ENCODE measurements at places on chromosomes 16 and 17.

- DNase-seq: no peak
These were observed 1.7 kb upstream of the HSBP1 start for GRCh38 chr16:83806036-83806435.

GRCh38 chr16:15913046-15913698, 24.8 kb upstream of the CEP20 start:
- DNase-seq: no peak

GRCh38 chr17:12118617-12119016, 97.9 kb downstream of the MAP2K4 start:
- no peak for DNase-seq

DNA sequence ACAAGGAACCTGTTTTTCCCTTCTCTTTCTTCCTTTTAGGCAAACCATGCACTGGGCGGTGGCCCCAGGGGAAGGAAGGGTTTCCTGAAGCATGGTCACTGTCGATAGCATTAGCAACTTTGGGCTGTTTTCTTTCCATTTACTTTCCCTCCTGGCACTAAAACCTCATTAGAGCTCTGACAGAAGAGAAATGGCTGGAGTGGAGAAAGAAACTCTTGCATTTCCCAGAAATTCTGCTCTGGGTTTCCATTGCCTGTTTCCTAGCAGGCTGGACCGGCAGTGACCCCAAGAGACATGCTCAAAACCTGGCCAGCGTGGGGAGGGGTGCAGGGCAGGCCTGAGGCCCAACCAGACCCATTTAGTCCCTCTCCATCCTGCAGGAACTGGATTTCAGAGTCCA, 230.7 kb upstream of the CCL2 start:
- DNase-seq: no peak

DNA sequence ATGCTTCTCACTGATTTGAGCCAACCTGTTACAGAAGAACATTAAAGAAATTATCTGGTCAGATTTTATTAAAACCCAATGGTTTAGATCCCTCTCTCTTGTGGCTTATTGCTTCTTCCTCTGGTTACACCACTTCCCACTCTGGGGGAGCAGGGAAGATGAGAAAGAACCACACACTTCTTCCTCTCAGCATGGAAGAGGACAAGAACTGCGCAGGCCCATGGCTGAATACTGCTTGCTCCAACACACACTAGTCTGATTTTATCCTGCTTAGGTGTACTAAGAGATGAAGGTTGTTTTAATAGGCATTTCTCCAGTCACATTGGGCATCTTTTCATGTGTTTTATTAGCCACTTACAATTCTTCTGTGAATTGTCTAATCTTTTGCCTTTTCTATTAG, 27.6 kb downstream of the MAP3K3 start:
- no peak for DNase-seq

- DNase-seq: no peak
These were observed 174.2 kb downstream of the TANC2 start for GRCh38 chr17:63140255-63140654.

DNA sequence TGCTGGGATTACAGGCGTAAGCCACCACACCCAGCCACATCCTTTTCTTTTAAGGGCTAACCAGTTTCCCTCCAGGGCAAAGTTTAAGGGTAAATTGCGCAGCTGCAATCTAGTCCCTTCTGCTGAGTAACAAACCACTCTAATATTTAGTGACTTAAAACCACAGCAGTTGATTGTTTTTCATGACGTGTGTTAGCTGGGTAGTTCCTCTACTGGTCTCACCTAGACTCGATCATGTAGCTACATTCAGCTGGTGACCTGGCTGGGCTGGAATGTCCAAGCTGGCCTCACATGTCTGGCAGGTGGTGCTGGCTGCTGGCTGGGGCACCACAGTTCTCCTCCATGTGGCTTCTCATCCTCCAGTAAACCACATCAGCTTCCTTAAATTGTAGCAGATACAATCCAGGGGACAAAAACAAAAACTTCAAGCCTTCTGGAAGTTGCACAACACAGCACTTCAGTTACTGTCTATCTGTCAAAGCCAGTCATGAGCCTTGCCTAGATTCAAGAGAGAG, 75.5 kb downstream of the GPRC5B start:
- DNase-seq: no peak

GRCh38 chr17:58039975-58040374, 32.9 kb upstream of the SRSF1 start:
- no peak for DNase-seq

- DNase-seq: no peak
These were observed 36.2 kb upstream of the DNAH17 start for GRCh38 chr17:78613416-78613815.

GRCh38 chr16:86122681-86123342, 223.8 kb downstream of the IRF8 start:
- no peak for DNase-seq

Data from NCI-H2029 treated with DMSO at 0.1 percent for 48 hours (cell line).